ENCODE measurements at places on chromosomes 16 and 17.

DNA sequence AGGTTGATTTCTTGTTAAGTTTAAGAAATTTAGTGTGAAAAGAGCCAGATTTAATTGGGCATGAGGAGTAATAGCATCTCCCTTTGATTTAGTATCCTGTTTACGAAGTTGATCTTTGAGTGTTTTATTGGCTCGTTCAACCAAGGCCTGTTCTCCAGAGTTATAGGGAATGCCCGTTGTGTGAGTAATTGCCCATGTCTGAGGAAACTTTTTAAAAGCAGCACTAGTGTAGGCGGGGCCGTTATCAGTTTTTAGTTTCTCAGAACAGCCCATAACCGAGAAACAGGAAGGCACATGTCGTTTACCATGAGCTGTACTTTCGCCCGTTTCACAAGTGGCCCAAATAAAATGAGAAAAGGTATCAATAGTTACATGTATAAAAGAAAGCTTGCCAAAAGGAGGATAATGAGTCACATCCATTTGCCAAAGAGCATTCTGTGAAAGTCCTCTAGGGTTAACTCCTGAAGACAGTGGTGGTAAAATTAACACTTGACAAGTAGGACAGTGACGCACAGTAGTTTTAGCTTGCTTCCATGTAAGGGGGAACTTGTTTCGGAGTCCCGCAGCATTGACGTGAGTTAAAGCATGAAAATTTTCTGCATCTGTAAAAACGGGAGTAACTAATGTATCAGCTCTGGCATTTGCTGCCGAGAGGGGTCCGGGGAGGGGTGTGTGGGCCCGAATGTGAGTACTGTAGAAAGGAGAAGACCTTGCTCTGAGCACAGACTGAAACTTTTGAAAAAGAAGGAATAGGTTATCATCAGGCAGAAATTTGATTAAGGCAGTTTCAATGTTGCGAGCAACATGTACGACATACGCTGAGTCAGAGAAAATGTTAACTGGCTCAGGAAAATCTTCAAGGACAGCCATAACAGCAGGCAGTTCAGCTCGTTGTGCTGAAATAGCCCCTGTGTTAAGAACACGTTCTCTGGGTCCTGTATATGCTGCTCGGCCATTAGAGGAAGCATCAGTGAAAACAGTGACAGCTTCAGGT, 18.5 kb upstream of the KCTD5 start:
- no peaks in the 10 kb centered on the region for H3K4me1 ChIP-seq
- no peak overlapping the region for H3K4me3 ChIP-seq
- no peaks in the 10 kb centered on the region for H3K27me3 ChIP-seq
- DNase-seq = peak; percentile 41
- H3K36me3 ChIP-seq = no peaks in the 10 kb centered on the region
- H3K27ac ChIP-seq = no peak overlapping the region

- no peaks in the 10 kb centered on the region for H3K36me3 ChIP-seq
- peaks cover 9% of the 10 kb centered on the region for H3K4me1 ChIP-seq
- H3K4me3 ChIP-seq = no peak overlapping the region
- no peak overlapping the region for H3K27ac ChIP-seq
- DNase-seq = no peak
- H3K27me3 ChIP-seq = no peaks in the 10 kb centered on the region
Observed at GRCh38 chr17:62749926-62750325, 58.2 kb downstream of the MARCHF10 start.

DNA sequence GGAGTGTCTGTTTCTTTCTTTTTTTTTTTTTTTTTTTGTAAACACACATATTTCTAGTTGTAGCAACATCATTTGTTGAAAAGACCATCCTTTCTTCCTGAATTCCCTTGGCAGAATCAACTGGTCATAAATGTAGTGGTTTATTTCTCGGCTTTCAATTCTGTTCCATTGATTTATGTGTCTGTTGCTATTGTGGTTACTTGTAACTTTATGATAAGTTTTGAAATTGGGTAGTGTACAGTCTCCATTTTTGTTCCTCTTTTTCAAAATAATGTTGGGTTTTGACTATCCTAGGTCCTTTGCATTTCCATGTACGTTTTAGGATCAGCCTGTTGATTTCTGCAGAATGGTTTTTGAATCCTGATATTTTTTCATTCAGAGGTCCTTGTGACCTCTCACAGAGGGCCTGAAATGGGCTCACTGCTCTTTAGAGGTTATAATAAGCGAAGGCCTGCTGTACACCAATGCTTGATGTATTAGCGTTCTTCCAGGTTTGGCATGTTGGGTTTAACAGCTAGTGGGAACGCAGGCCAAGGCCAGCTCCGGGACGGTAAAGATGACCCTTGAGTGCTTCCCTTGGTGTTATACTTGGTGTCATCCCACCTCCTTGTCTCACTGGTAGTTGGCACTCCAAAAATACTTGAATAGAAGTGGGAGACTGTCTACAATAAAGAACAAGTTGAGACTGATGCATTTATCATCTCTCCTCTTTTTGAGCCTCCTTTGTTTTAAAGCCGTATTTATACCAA, 43.8 kb downstream of the ZNRF1 start:
- H3K4me3 ChIP-seq = no peak overlapping the region
- no peaks in the 10 kb centered on the region for H3K36me3 ChIP-seq
- no peaks in the 10 kb centered on the region for H3K27me3 ChIP-seq
- no peak overlapping the region for H3K27ac ChIP-seq

- DNase-seq = no peak
- H3K36me3 ChIP-seq = peaks cover 30% of the 10 kb centered on the region
- H3K27ac ChIP-seq = no peak overlapping the region
- H3K4me3 ChIP-seq = no peak overlapping the region
- no peaks in the 10 kb centered on the region for H3K27me3 ChIP-seq
- peaks cover 6% of the 10 kb centered on the region for H3K4me1 ChIP-seq
Observed at GRCh38 chr17:1058423-1059130, 61.6 kb downstream of the TIMM22 start.

DNA sequence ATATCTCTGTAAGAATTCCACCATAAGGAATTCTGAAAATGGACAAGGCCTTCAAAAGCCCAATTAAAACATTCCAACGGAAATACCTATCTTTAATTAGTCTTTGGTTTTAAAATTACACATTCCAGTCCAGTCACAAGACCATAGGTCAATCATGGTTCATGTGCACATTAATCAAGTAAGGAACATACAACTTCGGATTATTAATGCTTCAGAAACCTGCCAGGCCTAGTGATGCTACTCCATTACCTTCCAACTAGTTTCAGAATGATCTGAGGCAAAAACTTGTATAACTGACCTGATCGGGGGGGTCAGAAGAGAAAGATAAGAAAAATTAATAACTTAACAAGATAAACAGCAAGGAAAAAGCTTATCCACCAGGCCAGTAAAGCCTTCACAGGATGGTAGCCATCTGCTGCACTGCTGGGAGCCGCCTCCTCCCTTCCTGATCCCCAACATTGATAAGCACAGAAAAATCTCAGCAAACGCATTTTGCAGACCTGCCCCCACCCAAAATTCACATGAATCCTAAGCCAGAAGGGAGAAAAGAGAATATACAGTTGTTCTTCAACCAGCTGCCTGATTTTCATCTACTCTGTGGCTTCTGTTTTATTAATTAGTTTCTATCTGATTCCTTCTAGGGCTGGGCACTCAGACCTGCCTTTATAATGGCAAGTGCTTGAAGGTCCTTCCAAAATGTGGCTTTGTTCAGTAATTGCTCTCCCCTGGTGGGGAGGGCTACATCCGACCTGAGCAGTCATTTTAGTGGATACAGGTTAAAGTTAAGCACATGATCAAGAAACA, 6.0 kb downstream of the SDR42E1 start:
- no peak overlapping the region for H3K27ac ChIP-seq
- no peaks in the 10 kb centered on the region for H3K4me1 ChIP-seq
- H3K36me3 ChIP-seq = no peaks in the 10 kb centered on the region
- H3K4me3 ChIP-seq = no peak overlapping the region
- peaks cover 5% of the 10 kb centered on the region for H3K27me3 ChIP-seq

GRCh38 chr17:36008998-36009665, 7.8 kb upstream of the CCL15 start:
- H3K36me3 ChIP-seq = no peaks in the 10 kb centered on the region
- H3K4me3 ChIP-seq = no peak overlapping the region
- H3K4me1 ChIP-seq = no peaks in the 10 kb centered on the region
- no peaks in the 10 kb centered on the region for H3K27me3 ChIP-seq

GRCh38 chr17:16880121-16880842, 91.6 kb downstream of the TNFRSF13B start:
- H3K27ac ChIP-seq = no peak overlapping the region
- H3K27me3 ChIP-seq = no peaks in the 10 kb centered on the region
- no peak for DNase-seq
- H3K4me3 ChIP-seq = no peak overlapping the region
- no peaks in the 10 kb centered on the region for H3K36me3 ChIP-seq

DNA sequence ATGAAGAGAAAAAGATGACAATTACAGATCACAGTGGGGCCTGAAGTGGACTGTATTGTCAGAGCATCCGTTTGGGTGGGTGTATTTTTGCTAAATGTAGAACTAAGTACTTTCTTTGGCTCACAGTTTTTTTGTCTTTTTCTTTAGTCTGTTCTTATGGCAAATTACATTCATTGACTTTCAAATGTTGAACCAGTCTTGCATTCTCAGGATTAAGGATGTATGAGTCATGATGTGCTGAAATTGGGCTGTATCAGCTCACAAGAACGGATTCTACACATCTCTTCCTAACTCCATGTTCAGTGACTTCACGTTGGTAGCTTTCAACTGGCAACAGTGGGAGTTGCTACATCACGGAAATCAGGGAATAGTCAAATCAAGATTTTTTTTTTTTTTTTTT, 66.5 kb downstream of the TEX2 start:
- DNase-seq = peak; percentile 90
- no peaks in the 10 kb centered on the region for H3K36me3 ChIP-seq
- H3K4me3 ChIP-seq = no peak overlapping the region
- H3K27ac ChIP-seq = peak overlapping the region; percentile 35
- no peaks in the 10 kb centered on the region for H3K27me3 ChIP-seq

DNA sequence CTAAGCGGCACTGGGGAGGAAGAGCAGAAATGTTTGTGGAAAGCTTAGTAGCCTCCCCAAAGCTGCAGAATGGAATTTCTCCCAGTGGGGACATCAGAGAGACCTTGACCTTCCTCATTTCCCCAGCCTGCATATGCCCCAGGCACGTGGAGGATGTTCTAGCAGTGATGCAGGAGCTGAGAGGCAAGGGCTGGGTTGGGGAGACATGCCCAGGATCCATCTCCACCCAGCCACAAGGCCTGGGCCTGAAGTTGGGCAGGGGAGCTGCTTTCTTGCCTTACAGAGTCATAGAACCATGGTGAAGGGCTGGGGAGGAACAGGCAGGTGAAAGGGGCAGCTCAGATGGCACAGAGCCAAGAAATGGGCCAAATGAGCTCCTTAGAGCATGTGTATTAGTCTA, 104.0 kb downstream of the TMEM132E start:
- H3K4me3 ChIP-seq = no peak overlapping the region
- no peak for DNase-seq
- H3K27me3 ChIP-seq = no peaks in the 10 kb centered on the region

- H3K27me3 ChIP-seq = peaks cover 9% of the 10 kb centered on the region
- no peak overlapping the region for H3K27ac ChIP-seq
- no peaks in the 10 kb centered on the region for H3K36me3 ChIP-seq
- H3K4me3 ChIP-seq = no peak overlapping the region
- H3K4me1 ChIP-seq = no peaks in the 10 kb centered on the region
Observed at GRCh38 chr16:4900036-4900435, 36.9 kb downstream of the PPL start.

DNA sequence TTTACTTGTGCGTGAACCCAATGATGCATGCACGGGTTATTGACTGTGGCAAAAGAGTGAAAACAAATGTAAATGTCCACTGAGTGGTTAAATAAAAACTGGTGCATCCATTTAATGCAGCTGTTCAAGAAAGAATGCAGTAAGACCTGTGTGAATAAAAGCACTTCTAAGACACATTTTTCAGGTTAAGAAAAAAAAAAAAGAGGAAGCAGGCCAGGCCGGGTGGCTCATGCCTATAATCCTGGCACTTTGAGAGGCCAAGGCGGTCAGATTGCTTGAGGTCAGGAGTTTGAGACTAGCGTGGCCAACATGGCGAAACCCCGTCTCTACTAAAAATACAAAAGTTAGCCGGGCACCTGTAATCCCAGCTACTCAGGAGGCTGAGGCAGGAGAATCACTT, 11.8 kb downstream of the CNGB1 start:
- no peaks in the 10 kb centered on the region for H3K4me1 ChIP-seq
- no peak overlapping the region for H3K4me3 ChIP-seq
- no peaks in the 10 kb centered on the region for H3K36me3 ChIP-seq
- no peak overlapping the region for H3K27ac ChIP-seq
- no peak for DNase-seq
- H3K27me3 ChIP-seq = peaks cover 3% of the 10 kb centered on the region

- H3K4me3 ChIP-seq = peak overlapping the region; percentile 91
- no peaks in the 10 kb centered on the region for H3K27me3 ChIP-seq
- peak; percentile 85 for DNase-seq
- peak overlapping the region; percentile 86 for H3K27ac ChIP-seq
- H3K36me3 ChIP-seq = no peaks in the 10 kb centered on the region
Observed at GRCh38 chr17:77375917-77376651, 235.3 kb downstream of the SEC14L1 start.

- no peaks in the 10 kb centered on the region for H3K36me3 ChIP-seq
- no peak overlapping the region for H3K4me3 ChIP-seq
- peak; percentile 75 for DNase-seq
Observed at GRCh38 chr16:74724820-74725549, 24.3 kb upstream of the MLKL start.

GRCh38 chr16:56783344-56783743, 53.4 kb downstream of the NUP93 start:
- no peak overlapping the region for H3K4me3 ChIP-seq
- H3K27me3 ChIP-seq = no peaks in the 10 kb centered on the region
- no peaks in the 10 kb centered on the region for H3K4me1 ChIP-seq

- H3K4me3 ChIP-seq = no peak overlapping the region
- H3K27me3 ChIP-seq = no peaks in the 10 kb centered on the region
- H3K36me3 ChIP-seq = no peaks in the 10 kb centered on the region
- no peak overlapping the region for H3K27ac ChIP-seq
- H3K4me1 ChIP-seq = no peaks in the 10 kb centered on the region
Observed at GRCh38 chr16:78368121-78369102, 269.0 kb downstream of the WWOX start.

GRCh38 chr17:74394275-74394950, 27.1 kb downstream of the GPR142 start:
- H3K4me1 ChIP-seq = no peaks in the 10 kb centered on the region
- no peaks in the 10 kb centered on the region for H3K36me3 ChIP-seq
- no peak overlapping the region for H3K4me3 ChIP-seq
- DNase-seq = no peak

- H3K4me1 ChIP-seq = peaks cover 50% of the 10 kb centered on the region
- H3K27me3 ChIP-seq = no peaks in the 10 kb centered on the region
- DNase-seq = no peak
- peaks cover 70% of the 10 kb centered on the region for H3K36me3 ChIP-seq
- H3K4me3 ChIP-seq = no peak overlapping the region
Observed at GRCh38 chr17:41909088-41909487, 9.7 kb downstream of the ACLY start.

DNA sequence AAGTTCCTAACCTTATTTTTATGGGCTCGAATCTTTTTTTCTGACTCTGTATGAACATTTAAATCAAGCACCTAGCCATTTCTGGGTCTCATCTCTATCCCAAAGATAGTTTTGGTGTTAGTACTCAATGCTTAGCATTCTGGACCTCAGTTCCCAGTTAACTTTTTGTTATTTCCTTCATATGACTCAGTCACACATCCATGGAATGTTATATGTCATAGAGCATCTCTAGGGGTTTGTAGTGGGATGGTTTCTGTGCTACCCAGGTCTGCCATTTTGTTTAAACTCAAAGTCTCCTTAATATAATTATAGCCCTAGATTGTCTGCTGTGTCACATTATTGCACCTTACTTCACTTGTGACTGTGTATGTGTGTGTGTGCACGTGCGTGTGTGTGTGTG, 90.1 kb downstream of the EFCAB13 start:
- no peaks in the 10 kb centered on the region for H3K4me1 ChIP-seq
- H3K27ac ChIP-seq = no peak overlapping the region
- DNase-seq = no peak

GRCh38 chr16:81311762-81312161, 3.0 kb upstream of the GAN start:
- H3K27me3 ChIP-seq = no peaks in the 10 kb centered on the region
- no peak overlapping the region for H3K4me3 ChIP-seq
- DNase-seq = no peak
- no peak overlapping the region for H3K27ac ChIP-seq
- no peaks in the 10 kb centered on the region for H3K36me3 ChIP-seq
- peaks cover 17% of the 10 kb centered on the region for H3K4me1 ChIP-seq

All from astrocyte (in vitro differentiated cells and primary cell).